ENCODE measurements at places on chromosomes 7 and 10.

- no peak for DNase-seq
Measured at GRCh38 chr10:62056698-62057097, 155.2 kb downstream of the ARID5B start.

DNA sequence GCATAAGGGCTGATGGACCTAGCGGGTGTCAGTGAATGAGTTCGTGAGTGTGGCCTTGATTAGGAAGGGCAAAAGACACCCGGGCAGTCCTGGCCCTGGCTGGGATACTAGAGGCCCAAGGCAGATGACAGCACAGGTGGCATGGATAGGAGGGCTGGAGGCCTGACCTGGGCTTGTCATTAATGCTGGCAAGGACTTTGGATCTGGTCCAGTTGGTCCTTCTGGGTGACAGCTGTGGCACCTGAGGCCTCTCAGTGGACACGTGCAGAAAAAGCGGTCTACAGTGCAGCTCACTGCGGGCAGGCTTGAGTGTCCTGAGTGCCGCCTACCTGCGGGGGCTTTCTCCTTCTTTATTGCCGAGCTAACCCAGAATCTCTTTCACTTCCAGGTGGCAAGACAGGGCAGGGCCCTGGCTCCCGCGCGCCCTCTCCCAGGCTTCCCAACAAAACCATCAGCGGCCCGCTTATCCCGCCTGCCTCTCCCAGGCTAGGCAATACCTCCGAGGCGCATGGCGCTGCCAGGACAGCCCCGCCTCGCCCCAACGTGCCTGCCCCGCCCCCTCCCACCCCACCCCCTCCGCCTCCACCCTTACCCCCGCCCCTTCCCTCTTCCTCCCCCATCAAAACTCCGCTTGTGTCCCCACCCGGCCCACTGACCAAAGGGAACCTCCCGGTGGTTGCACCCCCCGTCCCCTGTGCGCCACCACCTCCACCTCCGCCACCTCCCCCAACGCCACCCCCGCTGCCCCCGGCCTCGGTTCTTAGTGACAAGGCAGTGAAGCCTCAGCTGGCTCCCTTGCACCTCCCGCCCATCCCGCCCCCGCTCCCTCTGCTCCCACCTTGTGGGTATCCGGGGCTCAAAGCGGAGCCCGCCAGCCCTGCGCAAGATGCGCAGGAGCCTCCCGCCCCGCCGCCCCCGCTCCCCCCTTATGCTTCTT lies 77.4 kb downstream of the WIPF3 start:
- DNase-seq, result no peak

GRCh38 chr7:134415700-134416099 lies 43.2 kb downstream of the AKR1B1 start:
- DNase-seq, result no peak

DNA sequence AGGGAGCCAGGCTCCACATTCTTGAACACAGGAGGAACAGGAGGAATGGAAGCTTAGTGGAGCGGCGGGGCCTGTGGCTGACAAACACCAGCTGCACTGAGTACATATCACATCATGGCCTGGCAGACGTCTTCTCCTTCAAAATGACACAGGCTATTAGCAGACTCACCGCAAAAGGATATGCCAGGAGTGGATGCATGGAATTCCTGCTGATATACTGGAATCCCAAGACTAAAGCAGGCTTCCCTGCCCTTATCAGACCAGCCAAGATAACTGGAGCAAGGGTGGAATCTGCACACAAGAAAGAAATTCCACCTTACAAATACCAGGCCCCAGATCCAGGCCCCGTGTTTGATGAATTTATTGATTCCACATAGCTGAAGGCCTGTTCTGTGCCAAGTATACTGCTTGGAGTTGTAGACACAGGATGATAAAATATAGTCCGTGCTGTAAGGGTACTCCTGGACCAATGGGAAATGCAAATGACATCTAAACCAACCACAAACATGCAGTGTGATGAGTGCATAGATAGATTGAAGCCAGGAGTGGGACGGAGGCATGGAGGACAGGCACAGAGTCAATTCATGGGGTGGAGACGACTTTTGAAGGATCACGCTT lies 480.5 kb upstream of the ZMIZ1 start:
- no peak for DNase-seq

DNA sequence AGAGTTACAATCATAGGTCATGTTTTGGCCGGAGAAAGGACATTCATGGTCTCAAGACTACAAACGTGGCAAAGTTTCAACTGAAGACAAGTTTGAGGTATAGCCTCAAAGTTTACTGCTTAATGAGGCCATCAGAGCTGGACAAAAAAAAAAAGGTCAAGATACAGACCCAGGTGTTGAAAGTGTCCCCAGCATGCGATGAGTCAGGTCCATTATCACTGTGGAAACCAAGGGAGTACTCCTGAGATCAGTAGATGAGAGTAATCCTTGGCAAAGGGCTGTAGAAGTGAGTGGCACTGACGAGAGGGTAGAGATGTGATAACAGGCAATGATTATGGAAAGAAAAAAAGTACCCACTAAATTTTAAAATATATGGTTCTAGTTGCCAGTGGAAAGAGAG lies 80.1 kb upstream of the LRRN3 start:
- no peak for DNase-seq

DNA sequence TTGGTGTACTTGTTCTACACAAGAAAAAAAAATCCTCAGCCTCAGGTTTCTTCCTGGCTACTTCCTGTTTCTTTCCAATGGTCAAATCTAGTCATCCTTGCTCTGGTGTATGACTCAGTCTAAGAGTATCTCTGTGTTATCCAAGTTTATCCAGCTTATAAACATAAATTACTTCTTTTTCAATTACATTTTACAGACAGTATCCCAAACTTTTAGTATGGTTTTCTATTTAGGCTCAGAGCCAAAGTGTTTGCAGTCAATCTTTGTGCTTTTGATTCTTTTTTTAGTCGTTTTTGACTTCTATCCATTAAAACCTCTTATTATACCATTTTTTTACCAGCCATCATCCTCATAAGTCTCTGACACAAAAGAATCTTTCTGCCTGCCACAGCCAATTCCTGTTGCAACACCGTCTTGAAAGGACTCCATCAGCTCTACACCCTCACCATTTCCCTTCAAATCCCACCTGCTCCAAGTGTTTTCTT lies 294.6 kb downstream of the PTEN start:
- DNase-seq, result no peak

Data from LNCaP clone FGC (cell line).